Nucleus accumbens (tissue), 56 donors: ENCODE measurements at places on chromosomes 3 and 15.

GRCh38 chr3:129315223-129315997, 36.7 kb downstream of the HMCES start:
- DNase-seq, result no peak

DNA sequence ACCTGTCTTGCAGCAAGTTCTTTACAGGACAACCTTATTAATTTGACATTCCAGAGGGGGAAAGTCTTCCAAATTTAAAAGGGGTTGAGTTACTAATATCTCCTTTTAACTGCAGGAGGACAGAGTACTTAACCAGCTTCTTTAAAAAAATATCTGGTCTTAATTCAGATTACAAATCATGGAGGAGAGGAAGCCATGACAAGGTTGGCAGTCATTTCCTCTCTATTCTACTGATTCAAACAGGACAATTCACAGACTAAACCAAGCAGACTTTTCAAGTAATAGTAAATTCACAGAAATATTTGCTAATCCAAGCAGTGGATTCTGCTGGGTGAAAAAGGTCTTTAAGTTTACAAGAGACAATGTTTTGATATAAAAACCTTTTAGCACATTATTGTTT, 185.3 kb downstream of the CFAP20DC start:
- DNase-seq, result no peak

DNA sequence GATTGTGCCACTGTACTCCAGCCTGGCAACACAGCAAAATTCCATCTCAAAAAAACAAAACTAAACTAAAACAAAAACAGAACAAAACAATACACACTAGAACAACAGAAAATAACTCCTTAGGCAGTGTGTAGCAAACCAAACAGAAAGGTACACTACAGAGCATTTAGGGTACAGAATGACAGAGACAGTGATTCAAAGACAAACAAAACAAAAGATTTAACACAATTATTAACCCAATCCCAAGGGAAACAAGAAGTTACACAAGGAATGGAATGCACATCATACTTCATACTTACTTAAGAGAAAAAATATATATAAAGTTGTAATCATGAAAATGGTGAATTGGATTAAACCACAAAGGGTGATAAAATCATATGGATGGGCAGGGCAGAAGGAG, 12.9 kb downstream of the SLC25A20 start:
- no peak for DNase-seq

GRCh38 chr3:175127075-175127662, 268.0 kb downstream of the NAALADL2 start:
- no peak for DNase-seq

GRCh38 chr15:100731267-100732152, 129.1 kb downstream of the ASB7 start:
- no peak for DNase-seq

GRCh38 chr3:157058392-157059071, 101.4 kb downstream of the CCNL1 start:
- DNase-seq, result no peak

- no peak for DNase-seq
Observed at GRCh38 chr15:31407376-31407775, 80.7 kb downstream of the KLF13 start.

DNA sequence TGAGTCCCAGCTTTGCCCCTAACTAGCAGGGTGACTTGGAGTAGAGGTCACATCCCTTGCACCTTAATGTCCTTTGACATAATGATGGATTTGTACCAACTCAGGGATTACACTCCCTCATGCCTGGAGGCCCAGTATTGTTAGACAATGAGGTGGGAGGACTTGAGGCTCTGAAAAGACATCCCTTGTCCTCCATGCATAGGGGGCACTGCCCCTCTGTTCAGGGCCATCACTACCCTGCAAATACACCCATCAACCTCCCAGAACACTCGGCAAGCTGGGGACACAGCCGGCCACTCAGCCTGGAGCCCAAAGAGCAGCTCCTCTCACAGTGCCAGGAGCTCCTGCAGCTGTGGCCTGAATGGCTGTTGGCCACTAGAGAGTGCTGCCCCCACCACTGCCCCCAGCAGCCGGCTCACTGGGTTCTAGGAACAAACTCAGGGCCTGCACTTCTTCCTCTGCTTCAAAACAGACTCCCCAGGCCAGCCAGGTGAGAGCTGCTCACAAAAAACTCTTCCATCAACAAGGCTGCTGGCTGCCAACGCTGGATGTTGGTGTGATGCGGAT, 90.2 kb downstream of the GABRB3 start:
- DNase-seq, result no peak

DNA sequence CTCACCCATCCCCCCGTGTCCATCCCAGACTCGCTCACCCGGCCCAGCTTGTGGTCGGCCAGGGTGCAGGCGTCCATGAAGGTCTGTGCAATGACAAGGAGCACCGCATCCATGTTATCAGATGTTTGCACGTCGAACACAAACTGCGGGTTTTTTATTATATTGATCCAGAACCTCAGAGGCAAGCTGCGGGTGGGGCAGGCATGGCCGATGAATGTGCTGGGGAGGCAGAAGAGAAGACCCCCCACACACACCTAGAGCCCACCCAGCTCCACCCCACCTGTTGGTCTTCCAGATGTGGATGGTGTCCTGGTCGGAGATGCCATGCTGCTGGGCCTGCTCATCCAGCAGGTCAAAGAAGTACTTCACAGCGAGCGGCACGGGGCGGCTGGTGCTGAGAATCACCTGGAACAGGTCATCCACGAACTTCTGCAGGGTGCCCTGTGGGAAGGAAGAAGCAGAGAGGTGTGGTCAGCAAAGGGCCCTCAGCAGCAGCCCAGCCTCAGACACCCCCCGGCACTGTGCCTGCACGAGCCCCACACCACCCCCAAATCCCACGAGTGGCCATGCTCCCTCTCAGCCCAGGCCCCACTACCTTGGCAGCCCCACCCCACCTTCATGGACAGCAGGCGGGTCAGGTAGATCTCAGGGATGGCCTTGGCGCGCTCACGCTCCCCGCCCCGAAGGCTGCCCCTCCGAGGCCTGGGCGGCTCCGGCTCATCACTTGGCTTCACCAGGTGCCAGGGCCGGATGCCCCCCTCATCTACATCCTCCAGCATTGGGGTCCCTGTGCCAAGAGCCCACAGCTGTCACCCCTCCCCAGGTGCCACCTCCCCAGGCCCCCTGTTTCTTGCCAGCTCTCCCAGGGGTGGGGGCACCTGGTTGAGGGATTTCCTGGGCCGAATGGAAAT, 20.3 kb downstream of the PLXNB1 start:
- no peak for DNase-seq

DNA sequence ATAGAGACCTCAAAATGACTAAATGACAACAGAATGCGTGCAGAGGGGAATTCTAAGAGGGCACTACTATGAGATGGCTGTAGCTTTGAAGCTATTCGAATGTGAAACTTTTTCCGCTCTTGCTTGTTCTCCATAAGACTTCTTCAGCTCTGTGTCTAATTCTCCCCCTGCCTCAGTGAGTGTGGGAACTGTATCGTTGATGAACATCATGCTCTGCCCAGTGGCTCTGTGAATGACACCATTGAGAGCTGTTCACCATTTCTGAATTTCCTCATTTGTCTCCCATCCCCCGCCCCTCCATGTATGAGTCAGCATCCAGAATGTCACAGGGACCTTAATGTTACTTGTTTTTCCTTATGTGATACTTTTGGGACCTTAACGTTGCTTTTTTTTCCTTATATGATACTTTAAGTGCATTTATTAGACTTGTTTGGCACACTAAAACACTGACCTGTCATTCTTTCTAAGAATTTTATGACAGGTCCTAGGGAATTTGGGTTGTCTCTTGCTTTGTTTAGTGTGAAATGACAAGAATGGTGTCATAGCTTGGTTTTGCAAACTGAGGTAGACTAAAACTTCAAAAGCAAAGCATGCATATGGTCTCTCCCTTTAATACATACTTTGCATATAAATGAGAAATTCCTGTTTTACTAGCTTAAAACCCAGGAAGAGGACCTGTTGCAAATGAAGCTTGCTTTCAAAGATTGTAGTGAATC, 99.6 kb downstream of the FNDC3B start:
- peak; percentile 78 for DNase-seq

- no peak for DNase-seq
Observed at GRCh38 chr3:131735544-131735943, 232.8 kb upstream of the MRPL3 start.

- DNase-seq, result no peak
Observed at GRCh38 chr3:102159810-102160451, 274.9 kb upstream of the ZPLD1 start.

GRCh38 chr3:119222391-119222790, 18.3 kb downstream of the B4GALT4 start:
- no peak for DNase-seq

DNA sequence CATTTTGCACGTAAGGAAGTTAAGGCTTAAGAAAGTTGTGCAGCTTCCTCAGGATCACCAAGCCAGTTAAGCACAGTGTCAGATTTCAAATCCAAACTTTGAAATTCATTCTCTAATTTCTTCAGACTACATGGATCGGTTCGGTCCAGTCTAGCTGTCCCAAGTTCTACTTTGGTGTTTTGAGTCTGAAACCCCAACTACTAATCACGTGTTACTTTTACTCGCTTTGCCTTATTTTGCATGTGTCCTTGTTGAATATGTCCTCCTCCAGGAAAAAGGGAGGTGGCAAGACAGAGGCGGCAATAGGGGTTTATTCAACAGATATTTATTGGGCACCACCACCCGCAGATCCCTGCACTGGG, 522 bp upstream of the GXYLT2 start:
- DNase-seq, result no peak

DNA sequence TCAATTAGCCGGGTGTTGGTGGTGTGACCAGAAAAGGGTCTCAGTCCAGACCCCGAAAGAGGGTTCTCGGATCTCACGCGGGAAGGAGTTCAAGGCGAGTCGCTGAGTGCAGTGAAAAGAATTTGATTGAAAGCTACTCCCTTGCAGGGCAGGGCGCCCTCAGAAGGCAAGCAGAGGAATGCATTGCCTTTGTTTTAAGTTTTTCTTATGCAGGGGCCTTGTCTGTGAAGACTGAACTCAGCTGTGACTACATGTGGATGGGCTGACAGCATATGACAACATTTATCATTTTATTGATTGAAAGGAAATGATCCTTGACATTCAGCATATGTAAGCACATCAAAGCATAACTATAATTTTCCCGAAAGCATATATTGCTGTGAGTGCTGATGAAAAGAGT, 11.8 kb downstream of the CPN2 start:
- no peak for DNase-seq

GRCh38 chr15:51754267-51754666, 2.9 kb downstream of the TMOD2 start:
- no peak for DNase-seq

DNA sequence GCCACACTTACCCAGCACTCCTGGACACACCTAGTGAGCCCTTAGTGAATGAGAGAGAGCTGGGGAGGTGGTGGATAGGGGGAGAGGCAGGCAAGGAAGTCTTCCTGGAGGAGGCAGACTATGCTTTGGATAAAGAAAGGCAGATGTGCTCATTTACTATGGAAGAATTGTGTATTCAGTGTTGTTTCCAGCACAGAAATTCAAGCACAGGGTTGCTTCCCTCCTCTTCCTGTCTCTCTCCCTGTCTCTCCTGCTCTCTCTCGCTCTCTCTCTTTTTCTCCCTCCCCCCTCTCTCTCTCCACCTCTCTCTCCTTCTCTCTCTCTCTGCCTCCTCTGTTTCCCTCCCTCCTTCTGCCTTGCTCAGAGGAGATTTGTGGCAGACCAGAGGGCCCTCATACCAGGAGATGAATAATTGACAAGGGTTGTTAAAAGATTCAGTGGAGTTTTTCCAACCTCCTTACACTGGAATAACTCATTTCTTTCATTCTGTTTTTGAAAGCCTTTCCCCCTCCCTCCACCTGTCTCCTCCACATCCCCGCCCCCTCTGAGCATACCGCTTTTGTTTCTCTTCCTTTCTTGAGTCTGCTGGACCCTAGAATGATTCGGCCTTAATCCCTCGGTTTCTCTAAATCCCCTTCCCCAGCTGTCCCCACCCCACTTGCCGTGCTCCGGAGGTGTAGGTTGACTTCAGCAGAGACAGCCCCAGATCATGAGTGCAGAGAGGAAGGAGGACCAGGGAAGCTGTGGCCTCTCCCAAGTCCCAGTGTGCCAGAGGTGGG, 65.6 kb downstream of the CCDC33 start:
- no peak for DNase-seq

- DNase-seq, result no peak
Observed at GRCh38 chr3:16500093-16500492, 13.4 kb downstream of the RFTN1 start.

DNA sequence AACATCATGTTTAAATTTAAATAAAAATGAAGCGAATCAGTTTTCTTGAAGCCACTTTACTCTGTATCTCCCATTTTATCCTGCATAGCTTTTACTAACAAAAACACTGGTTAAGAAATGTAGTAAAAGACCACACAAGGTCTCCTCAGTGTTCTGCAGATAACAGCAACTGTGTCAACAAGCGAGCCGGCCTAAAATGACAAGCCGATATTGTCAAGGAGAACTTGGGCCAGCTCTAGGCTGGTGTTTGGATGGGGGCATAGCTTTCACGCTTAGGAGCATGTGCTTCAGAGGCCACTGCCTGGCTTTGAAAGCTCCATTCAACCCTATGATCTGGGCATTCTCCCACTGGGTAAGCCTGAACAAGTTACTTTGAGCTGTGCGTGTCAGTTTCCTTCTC, 38.1 kb downstream of the MFSD1 start:
- no peak for DNase-seq

DNA sequence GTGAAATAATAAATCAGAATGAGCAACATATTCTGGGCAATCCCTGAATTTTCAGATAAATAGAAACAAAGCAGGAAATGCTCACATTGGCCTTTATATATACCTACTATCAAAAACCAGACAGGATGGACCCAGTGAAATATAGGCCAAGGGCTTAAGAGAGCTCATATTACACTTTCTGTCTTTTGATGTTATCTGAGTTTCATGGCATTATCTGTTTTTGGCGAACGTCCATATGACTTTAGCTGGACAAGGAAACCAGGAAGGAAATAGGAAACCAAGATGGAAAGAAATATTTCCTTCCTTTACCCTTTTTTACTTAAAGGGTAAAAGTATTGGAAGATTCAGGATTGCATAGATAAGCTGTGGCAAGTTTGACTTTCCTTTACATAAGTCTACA, 274.8 kb downstream of the THSD4 start:
- no peak for DNase-seq

DNA sequence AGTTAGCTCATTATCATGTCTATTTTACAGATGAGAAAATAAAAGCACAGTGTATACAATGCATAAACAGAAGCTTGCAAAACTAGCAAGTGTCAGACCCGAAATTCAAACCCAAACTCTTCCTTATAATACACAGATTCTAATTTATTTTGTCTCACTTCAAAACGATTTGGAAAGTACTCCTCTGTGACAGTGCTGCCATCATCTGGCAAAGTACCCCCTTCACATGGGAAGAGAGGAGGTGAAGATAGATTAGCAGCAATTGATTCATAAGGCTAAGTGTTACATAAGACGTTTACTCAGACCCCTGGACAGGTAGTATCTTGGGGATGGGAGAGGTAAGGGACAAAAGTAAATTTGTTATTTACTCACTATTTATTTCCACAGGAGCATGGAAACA, 744.0 kb upstream of the SGO1 start:
- no peak for DNase-seq

DNA sequence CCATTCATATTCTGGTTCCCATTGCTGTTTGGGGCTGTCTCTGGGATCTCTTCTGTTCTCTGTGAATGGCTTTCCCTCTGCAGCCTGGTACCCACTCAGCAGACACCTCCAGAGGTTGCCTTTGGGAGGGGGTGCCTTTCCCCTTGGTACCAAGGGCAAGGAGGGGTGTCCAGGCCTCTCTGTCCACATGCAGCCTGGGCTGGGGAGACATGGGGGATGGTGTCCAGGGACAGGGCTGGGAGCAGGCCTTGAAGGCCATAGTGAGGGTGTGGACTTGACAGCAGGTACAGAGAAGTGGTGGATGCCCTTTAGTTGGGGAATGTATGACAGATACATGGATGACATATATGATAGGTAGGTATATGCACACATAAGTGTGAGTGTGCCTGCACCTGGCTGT, 83.7 kb downstream of the PLXNA1 start:
- no peak for DNase-seq
